Brain (organoid and tissue), 16 donors: ENCODE measurements at places on chromosomes 3 and 15.
A peak's percentile ranks its signal among the peaks of the same experiment; 100 is the strongest.

DNA sequence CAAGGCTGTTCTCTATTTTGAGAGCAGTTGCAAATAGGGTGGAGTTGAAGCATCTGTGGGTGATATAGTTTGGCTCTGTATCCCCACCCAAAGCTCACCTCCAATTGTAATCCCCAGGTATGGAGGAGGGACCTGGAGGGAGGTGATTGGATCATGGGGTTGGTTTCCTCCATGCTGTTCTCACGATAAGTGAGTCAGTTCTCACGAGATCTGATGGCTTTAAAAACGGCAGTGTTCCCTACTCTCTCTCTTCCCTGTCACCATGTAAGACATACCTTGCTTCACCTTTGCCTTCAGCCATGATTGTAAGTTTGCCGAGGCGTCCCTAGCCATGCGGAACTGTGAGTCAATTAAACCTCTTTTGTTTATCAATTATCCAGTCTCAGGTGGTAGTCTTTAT, 21.0 kb downstream of the CHST2 start:
- no peak for DNase-seq

- peak; percentile 40 for DNase-seq
Measured at GRCh38 chr15:64430000-64430735, 30.2 kb upstream of the ZNF609 start.

DNA sequence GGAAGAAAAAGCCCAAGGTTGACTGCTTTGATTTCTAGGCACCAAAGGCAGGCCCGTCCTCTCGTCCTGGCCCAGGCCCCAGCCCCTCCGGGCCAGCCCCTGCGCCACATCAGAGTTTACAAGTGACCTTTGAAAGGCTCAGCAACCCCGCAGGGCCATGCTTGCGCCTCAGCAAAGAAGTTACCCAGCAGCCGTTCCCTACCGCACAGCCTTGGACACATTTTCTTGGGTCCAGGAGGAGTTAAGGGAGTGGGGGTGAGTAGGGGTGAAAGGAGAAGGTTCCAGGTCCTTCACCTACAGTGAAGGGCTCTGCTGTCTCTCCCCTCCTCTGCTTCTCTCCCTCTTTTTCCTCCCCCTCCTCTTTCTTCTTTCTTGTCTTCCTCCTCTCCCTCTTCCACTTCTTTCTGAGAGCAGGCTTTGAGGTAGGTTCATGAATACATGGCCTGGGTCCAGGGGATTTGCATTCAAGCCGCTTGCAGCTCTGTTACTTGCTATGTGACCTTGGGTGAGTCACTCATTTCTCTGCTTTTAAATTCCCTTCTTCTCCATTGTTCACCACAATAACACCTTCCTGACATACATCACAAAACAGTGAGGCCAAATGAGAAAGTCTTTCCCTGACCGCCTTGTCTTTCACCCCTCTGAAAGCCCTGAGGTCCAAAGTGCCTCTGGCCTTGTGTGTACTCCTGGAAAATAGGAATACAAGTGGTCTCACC, 223.3 kb upstream of the TPRG1 start:
- peak; percentile 46 for DNase-seq

DNA sequence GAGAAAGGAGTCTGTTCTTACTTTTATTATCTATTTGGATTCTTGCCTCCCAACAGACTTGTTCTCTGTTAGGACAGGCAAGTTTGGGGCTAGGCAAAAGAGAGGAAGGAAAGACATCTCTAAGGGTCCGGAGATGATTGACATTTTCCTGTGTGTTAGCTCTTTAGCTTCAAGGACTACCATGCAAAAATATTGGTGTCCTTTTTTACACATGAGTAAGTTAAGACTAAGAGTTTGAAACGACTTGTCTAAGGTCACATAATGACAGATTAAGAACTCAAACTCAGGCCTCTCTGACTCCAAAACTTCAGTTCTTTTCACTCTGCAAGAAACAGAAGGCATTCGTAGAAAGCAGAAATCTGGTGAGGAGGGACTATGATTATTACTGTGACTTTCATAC, 5.9 kb downstream of the LMCD1 start:
- DNase-seq: no peak

DNA sequence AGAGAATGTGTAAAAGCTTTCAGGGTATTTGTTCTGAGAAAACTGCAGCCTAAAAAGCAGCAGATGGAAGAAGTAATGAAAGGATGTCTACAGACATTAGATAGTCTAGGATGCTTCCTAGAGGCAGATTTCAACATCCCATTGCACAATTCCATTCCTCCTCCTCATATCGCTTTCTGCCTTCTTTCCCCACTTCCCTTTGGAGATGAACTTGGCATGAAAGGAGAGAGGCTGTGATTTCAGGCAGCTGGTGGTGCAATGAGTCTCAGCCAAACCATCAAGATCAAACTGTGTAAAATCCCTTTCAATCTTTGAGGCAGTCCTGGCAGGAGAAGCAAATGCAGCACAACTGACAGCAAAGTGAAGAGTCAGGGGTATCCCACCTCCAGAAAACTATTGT, 438.7 kb upstream of the KCNMB2 start:
- peak; percentile 57 for DNase-seq

- no peak for DNase-seq
Measured at GRCh38 chr15:78617076-78617475, 3.7 kb downstream of the CHRNA3 start.

DNA sequence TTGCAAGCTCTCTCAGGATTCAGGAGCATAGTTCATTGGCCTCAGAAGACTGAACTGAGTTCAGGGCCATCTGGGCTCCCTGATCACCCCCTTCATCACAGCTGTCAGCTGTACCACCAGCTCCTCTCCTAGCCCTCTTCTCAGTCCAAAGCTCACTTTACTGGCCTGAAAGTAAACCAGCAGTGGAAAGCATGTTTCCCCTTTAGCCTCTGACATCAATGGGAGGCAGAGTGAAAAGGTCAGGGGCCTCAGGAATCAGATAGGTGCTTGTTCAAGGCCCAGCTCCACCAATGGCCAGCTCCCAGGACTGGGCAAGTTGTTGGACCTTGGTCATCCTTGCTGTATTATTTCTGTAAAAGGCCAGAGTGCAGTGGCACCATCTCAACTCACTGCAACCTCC, 223.4 kb downstream of the TLE3 start:
- no peak for DNase-seq

DNA sequence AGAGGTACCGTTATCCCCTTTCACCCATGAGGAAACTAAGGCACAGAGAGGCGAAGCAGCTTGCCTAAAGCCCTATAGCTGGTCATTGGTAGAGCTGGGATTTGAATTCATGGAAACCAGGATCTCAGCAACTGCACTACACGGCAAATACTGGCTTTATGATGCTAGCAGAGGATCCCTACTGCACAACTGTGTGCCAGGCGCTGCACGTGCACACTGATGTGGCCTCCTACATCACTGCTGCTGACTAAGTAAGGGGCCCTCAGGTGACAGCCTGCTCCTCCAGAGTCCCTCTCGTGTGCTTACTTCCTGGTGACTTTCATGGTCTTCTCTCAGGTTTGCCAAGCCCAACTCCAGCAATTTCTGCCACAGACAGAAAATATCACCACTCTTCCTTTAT, 3.4 kb upstream of the POLG start:
- DNase-seq: no peak

- no peak for DNase-seq
Measured at GRCh38 chr15:99322643-99323405, 71.5 kb downstream of the LRRC28 start.

DNA sequence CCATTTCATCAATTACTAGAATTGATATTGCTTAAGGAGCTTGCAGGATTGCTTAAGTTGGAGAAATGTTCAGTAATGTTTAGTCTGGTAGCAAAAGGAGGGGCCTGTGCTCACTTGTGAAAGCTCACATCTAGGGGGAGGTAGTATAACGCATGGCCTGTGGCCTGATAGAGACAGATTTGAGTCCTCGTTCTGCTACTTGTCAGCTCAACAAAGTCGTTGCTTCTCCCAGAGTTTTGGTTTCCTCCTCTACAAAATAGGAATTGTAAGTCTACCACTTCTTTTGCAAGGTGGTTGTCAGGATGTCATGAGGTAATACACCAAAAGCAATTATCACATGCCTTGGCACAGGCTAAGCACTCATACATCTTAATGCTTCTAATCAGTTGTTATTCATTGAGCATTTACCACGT, 1.3 kb downstream of the ST3GAL6 start:
- DNase-seq: no peak

DNA sequence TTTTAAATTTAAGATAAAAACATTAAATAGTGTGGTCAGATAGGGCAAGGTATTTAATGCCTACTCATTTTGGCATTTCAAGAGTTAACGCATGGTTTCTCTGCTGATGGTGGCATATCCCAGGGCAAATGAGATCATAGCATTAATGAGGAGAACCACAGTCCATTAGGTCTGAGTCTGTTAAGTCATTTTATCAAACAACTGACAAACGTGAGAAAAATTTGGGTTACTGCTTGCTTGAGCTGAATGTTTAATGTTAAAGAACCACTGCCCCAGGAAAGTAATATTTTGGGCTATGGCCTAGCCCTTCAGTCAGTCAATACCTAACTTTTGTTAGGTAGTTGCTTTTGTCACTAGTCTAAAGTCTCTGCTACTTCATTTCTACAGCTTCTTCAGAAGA, 37.9 kb upstream of the SLC2A2 start:
- DNase-seq: no peak

DNA sequence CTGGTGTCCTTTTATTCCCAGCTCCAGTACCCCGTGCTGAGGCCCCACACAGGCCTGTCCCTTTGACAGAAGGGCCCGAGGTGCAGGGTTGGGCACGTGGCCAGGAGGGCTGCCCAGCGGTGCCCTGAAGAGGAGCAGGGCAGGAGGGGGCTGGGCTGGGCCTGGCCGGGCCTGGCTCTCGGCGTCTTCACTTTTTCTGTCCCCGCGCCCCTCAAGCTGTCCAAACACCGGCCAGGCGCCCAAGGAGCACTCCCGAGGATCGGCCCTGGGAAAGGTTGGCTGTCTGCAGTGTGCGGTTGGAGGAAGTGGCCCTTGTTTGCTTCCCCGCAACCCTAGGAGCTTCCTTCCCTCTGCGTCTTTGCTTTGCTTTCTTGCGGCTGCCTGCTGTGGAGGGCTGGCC, 84.1 kb downstream of the WNT7A start:
- no peak for DNase-seq

DNA sequence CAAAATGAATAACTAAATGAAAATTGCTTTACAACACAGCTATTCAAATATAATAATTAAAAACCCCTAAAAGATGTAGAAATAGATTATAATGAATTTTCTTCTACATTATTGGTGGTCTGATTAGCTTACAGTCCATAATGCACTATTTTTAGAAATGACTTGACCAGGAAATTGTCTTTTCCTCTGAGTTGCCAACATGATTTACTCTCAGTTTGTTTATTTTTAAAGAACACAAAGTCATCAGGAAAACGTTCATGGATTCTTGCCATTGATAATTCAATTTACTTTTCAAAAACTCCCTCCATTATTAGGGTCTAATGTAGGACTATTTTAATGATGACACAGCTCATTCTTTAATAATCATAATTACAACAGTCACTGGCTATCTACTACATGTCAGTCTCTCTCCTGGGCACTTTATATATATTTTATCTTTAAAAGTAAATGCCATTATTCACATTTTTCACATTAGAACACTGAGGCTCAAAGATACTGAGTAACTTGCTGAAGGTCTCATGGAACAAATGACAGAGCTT, 1.1 kb downstream of the TM4SF18 start:
- DNase-seq: no peak

GRCh38 chr15:99564221-99565048, 1.3 kb upstream of the MEF2A start:
- DNase-seq: peak; percentile 34

- DNase-seq: no peak
Measured at GRCh38 chr3:189554868-189555557, 76.2 kb upstream of the TP63 start.

GRCh38 chr3:98823791-98824190, 60.7 kb downstream of the ST3GAL6 start:
- DNase-seq: no peak

DNA sequence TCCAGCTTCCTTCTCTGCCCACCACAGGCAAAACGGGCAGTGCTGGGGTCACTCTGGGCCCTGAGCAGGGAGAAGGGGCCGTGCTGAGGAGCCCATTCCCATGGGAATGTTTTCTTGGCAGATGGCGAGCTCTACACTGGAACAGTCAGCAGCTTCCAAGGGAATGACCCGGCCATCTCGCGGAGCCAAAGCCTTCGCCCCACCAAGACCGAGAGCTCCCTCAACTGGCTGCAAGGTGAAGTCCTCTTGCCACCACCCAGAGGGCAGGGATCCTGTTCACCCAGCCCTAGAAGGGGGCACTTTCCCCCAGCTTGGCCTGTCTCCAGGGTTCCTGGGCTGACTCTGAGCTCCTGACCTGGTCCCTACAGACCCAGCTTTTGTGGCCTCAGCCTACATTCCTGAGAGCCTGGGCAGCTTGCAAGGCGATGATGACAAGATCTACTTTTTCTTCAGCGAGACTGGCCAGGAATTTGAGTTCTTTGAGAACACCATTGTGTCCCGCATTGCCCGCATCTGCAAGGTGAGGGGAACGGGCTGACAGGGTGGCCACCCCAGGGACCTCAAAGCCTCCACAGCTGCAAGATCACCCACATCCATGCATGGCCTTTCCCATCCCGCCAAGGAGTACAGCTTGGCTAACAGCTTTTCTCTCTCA, 12.4 kb downstream of the CIB1 start:
- DNase-seq: peak; percentile 61

GRCh38 chr3:184176377-184177330, 2.0 kb downstream of the AP2M1 start:
- peak; percentile 31 for DNase-seq

GRCh38 chr3:194450341-194450740, 36.5 kb downstream of the ATP13A3 start:
- DNase-seq: no peak

GRCh38 chr3:140717921-140718320, 40.1 kb downstream of the TRIM42 start:
- no peak for DNase-seq

GRCh38 chr3:87771337-87772192, 287.2 kb downstream of the CGGBP1 start:
- no peak for DNase-seq

- DNase-seq: no peak
Measured at GRCh38 chr15:88741046-88741445, 62.2 kb upstream of the ACAN start.

- DNase-seq: peak; percentile 13
Measured at GRCh38 chr15:36658312-36658711, 78.9 kb downstream of the CDIN1 start.
